ENCODE measurements at places on chromosomes 11 and 22.
A peak's percentile ranks its signal among the peaks of the same experiment; 100 is the strongest.

DNA sequence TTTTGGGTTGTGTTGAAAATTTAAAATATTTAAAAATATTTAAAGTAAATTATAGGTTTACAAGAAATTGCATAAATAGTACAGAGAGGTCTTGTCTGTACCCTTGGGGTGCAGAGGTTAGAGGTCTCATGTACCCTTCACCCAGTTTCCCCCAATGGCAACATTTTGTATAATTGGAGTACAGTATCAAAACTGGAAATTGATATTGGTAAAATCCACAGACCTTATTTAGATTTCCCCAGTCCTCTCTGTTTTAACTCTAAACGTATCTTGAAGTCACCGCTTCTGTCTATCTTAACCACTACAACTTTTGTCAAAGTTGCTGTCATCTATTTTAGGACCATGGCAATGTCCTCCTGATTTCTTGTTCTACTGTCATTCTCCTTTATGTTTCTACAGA, 10.9 kb downstream of the THY1 start:
- no peak for DNase-seq

DNA sequence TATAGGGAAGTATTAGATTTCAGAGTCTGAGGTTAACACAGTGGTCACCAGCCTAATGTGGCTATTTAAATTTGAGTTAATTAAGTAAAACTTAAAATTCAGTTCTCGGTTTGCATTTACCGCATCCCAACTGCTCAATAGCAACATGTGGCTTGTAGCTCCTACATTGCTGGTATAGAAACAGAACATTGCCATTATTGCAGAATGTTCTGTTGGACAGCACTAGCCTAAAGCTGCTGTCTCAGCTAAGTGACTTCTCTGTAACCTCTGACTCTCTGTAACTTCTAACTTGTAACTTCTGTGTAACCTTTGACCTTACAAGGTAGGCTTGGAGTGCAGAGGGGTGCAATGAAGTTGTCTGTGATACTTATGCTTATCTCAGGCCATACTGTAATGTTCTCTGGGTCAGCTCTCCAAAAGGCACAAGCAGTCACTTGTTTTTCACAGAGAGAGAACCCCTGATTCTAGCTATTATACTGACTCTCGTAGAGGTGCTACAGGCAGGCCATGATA, 78.7 kb downstream of the ZNRF3 start:
- no peak for DNase-seq

DNA sequence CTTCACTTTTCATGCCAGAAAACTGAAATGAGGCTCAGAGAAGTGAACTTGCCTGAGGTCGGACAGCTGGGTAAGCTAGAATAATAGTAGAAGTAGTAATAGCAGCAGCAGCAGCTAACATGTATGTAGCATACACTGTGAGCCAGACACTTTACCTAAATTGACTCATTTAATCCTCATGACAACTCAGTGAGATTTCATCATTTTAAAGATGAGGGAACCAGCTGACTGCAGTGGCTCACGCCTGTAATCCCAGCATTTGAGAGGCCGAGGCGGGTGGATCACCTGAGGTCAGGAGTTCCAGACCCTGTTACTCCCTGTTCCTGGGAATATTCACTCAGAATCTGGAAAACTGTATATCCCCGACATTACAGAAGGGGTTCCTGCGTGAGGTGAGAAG, 154.5 kb downstream of the DBX1 start:
- no peak for DNase-seq

GRCh38 chr11:134126217-134126822, 57.4 kb downstream of the JAM3 start:
- DNase-seq: peak; percentile 79

- DNase-seq: peak; percentile 80
Observed at GRCh38 chr22:37303821-37304274, 21.5 kb downstream of the CYTH4 start.
